Spinal cord (tissue), 10 donors: ENCODE measurements at places on chromosomes 2 and 18.

DNA sequence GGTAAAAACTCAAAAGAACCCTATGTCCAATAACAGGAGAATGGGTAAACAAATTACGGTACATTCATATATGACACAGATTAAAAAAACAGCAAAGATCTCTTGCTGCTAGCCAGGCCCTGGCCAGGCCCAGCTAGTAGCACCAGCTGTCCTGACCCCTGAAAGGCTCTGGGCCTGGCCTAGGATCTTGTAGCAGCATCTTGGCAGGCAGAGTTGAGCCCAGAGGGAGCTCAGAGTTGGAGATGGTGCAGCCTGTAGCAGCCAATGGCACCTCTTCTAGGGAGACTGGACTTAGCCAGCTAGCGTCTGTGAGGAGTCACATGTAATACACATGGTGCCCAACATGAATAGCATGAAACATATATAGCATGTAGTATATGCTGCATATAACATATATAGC lies 69.1 kb downstream of the HS6ST1 start:
- DNase-seq = no peak

DNA sequence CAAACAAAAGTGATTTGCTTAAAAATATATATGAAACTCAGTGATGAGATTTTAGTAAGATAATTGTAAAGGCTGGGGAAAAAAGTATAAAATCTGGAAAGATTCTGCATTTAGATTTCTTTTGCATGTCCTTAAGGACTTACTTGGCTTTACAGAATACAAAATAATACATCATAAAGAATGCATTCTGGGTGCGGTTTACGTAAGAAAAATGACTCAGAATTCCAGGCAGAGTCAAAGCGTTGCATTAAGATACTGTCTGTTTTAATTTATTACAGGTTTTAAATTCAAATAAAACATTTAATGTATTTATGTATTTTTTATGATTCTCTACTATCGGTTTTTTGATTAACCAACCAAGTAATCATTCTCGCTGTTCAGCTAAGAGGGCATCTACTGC lies 178.0 kb downstream of the SH3BP4 start:
- no peak for DNase-seq

DNA sequence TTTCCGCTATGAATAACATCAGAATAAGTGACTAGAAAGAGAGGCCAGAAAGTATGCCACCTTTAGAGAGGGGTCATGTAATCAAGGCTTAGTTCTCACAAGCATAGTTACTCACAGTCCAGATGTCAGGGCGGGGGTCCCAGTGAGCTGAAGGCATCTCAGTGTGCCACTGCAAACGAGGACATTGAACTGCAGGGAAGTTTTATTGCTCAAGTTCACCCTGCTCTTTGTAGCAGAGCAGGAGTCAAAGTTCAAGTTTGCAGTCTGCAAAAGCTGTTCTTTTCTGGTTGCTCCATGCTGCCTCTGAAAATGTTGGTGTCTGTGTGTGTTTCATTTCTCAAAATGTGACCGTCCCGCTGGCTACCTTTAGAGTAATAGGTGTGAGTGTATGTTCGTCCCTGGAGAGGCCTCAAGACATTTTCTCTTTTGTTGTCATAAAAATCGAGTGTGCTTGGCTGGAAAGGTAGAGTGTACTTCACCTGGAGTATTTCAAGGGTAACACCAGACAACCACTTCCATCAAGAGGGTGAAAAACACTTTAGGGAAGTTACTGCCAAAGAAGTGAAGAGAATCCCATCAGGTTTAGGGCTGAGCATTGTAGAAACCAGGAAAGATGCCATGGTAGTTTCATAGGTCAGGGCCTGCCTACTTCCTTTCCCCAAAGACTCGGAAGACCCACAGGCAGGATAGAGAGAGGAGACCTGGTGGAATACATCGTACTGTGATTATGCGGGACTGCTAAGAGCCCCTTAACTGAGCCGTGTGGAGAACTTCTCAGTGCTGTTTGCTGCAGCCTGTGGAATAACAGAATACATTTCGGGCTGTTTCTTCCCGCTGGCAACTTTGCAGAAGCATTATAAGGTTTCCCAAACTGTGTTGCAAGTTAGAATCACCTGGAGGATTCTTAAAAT lies 89.9 kb downstream of the LYPD6 start:
- DNase-seq = no peak

DNA sequence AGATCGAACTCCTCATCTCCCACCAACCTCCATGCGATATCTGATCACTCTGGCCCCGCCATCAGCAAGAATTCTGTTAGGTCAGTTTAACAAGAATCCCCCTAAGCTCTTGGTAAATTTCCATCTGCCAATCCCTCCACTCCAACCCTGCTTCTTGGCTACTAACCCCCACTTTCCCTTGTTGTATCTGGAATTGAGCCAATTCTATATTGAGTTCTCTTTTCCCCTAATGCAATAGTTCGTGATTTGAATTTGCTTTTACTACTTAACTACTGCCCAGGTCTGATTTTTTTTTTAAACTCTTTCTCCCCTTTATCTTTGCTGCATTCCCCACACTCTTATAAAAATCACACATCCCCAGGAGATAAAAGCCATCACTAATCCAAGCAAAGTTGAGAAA lies 159.3 kb upstream of the STK17B start:
- DNase-seq = no peak

DNA sequence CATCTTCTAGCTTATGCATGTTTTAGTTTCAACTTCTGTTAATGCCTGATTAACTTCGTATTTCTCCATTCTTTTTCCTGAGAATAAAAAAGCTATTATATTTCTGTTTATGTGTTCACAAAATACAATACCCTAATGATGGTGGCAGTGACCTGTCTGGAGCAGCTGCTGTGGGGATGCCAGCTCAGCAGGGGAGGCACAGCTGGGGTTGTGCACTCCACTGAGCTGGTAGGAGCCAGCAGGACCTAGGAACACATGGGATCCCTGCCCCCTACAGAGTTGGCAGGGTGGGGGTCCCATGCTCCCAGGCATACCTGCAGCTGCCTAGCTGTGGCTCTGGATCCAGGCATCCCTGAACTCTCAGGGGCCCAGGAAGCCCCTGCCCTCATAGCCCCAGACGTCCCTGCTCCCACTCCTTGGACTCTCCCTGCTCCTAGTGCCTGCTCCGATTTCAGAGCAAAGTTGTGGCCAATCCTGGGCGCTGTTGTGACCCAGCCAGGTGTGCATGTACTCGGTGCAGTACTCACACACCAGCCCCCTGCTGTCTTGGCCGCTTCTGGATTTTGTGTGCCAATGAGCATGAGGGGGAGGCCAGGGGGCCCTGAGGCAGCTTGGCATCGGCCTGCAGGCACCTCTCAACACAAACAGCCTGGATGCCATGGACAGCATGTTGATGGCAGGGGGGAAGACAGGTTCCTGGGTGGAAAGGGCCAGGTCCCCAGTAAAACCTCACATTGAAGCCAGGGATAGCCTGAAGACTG lies 546.0 kb downstream of the ZNF804A start:
- DNase-seq = no peak
